Kidney (tissue), 22 donors: ENCODE measurements at places on chromosomes 7 and 10. TPM values are rescaled to one million over a fixed set of nuclear protein-coding genes. Genes with fewer than 3 reads are reported as not detected.

DNA sequence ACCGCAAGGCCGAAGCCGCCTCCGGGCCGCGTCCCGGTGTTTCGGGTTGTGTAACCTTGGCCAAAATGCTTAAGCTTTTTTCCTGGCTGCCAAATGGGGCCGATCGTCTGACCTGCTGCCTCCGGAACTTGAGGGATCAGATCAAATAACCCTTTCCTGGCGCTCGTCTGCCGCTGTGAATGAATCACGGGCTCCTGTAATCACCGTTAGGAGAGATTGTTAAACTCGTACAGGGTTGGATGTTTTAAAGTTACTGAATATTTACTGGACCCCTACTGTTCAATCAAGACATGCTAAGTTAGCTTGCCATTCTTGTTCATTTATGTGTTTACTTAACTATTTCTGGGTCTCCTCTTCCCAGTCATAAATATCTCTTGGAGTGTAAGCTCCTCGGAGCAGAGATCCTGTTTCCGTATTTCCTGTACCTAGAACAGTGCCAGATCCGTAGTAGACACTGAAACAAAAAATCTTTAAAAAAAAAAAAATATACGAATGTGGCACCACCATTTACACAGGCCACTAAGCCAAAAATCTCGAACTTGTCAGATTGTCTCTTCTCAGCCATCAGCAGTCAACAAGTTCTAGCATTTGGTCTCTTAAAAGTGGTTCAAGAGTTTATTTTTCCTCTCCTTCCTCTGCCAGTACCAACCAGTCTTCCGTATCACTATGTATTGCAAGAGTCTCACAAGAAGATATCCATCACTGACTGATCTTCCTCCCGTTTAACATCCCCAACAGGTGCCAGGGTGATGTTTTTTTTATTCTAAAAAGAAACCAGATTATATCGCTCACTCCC is 650 bp upstream of the TM9SF3 start:
- DNase-seq, result no peak

DNA sequence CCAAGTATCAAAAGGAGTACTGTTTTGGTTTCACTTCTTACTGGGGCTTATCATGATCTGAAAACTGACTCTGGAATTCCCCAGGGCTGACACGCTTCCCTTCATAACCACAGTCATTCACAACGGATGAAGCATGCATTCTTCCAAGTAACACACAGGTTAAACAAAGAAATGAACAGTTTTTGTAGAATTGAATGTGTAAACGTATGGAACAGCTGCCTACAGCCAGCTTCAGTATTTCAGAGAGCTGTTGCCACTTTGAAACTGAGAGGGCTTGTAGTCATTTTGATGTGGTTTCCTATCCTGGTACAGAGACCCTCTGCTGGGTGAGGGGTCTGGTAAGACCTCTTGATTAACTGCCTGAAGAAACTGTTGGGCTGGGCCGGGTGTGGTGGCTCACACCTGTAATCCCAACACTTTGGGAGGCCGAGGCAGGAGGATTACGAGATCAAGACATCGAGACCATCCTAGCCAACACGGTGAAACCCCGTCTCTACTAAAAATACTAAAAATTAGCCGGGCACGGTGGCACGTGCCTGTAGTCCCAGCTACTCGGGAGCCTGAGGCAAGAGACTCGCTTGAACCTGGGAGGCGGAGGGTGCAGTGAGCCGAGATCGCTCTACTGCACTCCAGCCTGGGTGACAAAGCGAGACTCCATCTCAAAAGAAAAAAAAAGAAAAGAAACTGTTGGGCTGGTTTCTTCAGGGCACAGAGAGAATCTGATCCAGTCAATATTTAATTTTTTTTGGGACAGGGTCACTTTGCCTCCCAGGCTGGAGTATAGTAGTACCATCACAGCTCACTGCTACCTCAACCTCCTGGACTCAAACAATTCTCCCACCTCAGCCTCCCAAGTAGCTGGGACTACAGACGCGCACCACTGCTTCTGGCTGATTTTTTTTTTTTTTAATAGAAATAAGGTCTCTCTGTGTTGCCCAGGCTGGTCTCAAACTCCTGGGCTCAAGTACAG is 4.7 kb downstream of the NFE2L3 start:
- no peak for DNase-seq

DNA sequence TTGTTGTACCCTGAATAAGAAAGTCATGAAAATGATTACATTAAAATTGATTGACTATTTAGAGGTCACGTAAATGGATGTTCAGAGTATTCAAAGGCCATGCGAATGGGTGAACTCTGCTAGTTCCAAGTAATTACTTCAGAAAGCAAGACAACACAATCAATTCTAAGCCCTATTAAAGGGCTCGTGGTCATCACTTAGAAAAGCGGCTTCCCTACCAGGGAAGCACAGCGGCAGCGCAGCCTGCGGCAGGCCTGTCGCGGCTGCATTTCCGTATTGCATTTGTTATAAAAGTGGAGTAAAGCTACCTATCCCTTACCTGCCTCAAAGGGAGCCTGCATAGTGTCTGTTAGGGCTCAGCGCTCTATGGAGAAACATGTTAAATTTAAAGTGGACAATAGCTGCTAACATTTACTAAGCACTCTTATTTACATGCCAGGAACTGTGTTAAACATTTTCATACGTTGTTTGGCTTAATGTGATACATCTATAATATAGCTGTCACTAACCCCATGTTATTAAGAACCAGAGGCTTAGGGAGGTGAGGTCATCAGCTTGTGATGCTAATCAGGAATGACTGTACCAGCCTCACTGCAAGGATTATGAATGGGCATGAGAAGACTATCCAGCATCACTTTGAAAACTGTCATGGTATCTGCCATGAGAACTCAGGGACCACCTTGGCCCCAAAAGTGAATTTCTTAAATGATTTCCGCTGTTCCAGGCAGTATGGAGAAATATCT is 187.5 kb downstream of the CELF2 start:
- DNase-seq, result no peak

Gene UPP1
- polyA plus RNA-seq, result 36.4 TPM

GRCh38 chr7:2570021-2570420 is 11.2 kb downstream of the IQCE start:
- peak; percentile 37 for DNase-seq

Gene EPO
- polyA plus RNA-seq, result not detected

- no peak for DNase-seq
Observed at GRCh38 chr7:66315192-66315591, 110.1 kb downstream of the TPST1 start.

DNA sequence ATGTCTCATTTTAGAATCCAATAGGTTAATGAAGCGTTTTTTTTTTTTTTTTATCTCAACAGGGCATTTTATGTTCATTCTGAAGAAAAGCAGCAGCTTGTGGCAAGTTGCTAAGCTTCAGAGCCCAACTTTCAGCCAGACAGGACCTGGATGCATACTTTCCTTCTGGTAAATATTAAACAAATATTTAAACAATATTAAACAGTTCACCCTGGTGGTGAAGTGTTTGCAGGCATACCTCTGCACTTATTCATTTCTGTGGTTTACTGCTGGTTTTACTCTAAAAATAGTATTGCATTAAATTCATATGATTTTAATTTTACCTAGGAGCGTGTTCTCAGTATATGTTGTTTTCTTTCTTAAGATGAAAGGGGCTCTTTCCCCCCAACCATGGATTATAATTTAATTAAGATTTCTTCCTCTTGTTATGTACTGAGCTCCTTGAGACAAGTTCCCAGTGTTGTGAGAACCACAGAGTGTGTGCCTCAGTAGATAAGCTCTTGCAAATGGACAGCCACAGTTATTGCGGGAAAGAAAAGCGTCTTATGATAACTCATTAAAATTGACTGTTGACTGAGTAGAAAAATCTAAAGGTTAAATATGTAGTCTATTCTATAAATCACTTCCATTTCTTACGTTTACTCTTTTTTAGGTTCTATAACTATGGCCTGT is 155.8 kb downstream of the MALRD1 start:
- no peak for DNase-seq
